ENCODE measurements at places on chromosomes 1 and 21. TPM values are rescaled to one million over a fixed set of nuclear protein-coding genes. Genes with fewer than 3 reads are reported as not detected.

Gene LYPD8
- not detected for polyA plus RNA-seq

Gene IL23R
- not detected for polyA plus RNA-seq

Gene GLRX2
- 16.2 TPM for polyA plus RNA-seq

Gene SPRR1B
- polyA plus RNA-seq, result 2,433 TPM

Gene PPIAL4G
- polyA plus RNA-seq, result not detected

Gene RUNX1
- polyA plus RNA-seq, result 6.4 TPM

Measured in esophagus (tissue), 2 donors.